ENCODE measurements at places on chromosomes 1 and 21. TPM values are rescaled to one million over a fixed set of nuclear protein-coding genes. Genes with fewer than 3 reads are reported as not detected.

DNA sequence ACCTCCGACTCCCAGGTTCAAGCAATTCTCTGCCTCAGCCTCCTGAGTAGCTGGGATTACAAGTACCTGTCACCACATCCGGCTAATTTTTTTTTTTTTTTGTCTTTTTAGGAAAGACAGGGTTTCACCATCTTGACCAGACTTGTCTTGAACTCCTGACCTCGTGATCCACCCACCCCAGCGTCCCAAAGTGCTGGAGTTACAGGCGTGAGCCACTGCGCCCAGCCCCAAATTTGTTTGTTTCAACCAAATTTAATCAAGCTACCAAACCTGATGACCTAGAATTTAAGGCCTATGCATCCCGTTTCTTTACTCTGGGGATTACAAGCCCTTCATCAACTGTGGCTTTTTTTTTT is 58.3 kb upstream of the TBX15 start:
- no peak overlapping the region for H3K4me3 ChIP-seq
- no peaks in the 10 kb centered on the region for H3K4me1 ChIP-seq
- no peaks in the 10 kb centered on the region for H3K27me3 ChIP-seq
- H3K36me3 ChIP-seq, result peaks cover 3% of the 10 kb centered on the region

- no peaks in the 10 kb centered on the region for H3K36me3 ChIP-seq
- H3K4me3 ChIP-seq, result peak within 1 kb of the TSS; percentile 60
- no peaks in the 10 kb centered on the region for H3K27me3 ChIP-seq
- peak within 1 kb of the TSS; percentile 46 for H3K27ac ChIP-seq
- no peaks in the 10 kb centered on the region for H3K4me1 ChIP-seq
These were observed at the start of gene HMCN1 for GRCh38 chr1:185733818-185734735. HMCN1 (plus strand) TSS chr1:185734391; CDS start chr1:185734780, 389 bp downstream.

GRCh38 chr1:22976461-22977243 is 4.0 kb upstream of the LACTBL1 start:
- H3K36me3 ChIP-seq, result no peaks in the 10 kb centered on the region
- no peak overlapping the region for H3K4me3 ChIP-seq
- H3K4me1 ChIP-seq, result no peaks in the 10 kb centered on the region
- no peaks in the 10 kb centered on the region for H3K27me3 ChIP-seq
- DNase-seq, result peak; percentile 79

DNA sequence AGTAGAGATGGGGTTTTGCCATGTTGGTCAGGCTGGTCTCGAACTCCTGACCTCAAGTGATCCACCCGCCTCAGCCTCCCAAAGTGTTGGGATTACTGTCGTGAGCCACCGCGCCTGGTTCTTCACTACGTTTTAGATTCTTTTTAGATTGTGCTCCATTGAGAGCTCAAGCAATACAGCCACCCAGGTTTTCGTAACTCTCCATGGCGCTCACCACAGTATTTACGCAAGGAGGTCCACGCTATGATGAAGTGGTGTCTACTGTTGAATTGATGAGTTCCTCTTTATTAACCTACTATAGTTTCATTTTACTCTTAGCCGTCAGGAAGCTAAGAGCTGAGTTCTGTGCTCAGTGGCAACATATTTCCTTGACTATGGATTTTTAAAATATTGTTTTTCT is 1.8 kb upstream of the KIF1B start:
- H3K36me3 ChIP-seq, result no peaks in the 10 kb centered on the region
- H3K4me3 ChIP-seq, result no peak overlapping the region
- H3K27ac ChIP-seq, result no peak overlapping the region
- peaks cover 22% of the 10 kb centered on the region for H3K4me1 ChIP-seq

GRCh38 chr1:153933430-153933829 is 10.7 kb upstream of the GATAD2B start:
- H3K27ac ChIP-seq, result no peak overlapping the region
- H3K4me3 ChIP-seq, result no peak overlapping the region
- DNase-seq, result no peak
- H3K36me3 ChIP-seq, result no peaks in the 10 kb centered on the region
- H3K27me3 ChIP-seq, result no peaks in the 10 kb centered on the region

DNA sequence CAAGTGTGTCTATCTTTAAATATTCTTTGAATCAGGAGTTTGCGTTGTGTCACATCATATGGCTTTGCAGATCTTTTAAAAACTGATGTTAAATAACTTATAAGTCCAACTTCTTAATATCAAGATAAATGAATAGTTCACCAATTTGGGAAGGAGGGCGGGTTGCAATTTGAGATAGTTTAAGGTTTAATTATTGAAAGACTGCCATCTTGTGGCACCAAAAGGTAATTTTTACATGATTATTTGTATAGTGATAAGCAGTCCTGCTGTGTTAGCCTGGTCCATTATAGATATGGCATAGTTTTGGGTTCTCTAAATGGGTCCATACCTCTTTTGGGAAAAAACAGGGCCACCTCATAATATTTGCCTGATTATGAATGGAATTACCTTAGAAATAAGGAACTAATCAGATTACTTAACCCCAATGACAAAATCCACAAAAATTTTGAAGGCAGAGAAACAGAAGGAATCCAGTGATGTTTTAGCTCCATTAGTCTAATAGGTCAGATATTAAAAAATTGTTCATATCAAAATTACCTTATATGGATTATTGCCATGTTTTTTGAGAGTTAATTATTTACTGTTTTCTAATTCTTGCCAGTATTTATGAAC is 64.3 kb downstream of the PRKAA2 start:
- no peak for DNase-seq
- H3K27ac ChIP-seq, result no peak overlapping the region
- no peaks in the 10 kb centered on the region for H3K36me3 ChIP-seq
- no peak overlapping the region for H3K4me3 ChIP-seq
- H3K27me3 ChIP-seq, result no peaks in the 10 kb centered on the region

DNA sequence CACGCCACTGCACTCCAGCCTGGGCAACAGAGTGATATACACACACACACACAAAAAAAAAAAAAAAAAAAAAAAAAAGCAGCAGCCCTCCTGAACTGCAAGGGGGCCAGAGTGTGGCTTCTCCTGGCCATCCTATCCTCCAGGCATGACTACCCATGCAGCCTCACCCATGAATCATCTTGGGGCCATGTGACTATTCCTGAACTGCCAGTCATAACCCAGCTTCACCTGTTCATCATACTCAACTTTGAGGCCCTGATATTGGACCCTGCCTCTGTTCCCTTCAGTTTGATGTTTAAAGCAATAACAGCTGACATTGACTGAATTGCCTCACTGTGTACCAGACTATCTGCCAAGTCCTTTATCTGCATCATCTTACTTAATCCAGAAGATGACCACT is 2.8 kb upstream of the HPCAL4 start:
- H3K27ac ChIP-seq, result no peak overlapping the region
- no peak overlapping the region for H3K4me3 ChIP-seq
- H3K4me1 ChIP-seq, result peaks cover 16% of the 10 kb centered on the region
- no peaks in the 10 kb centered on the region for H3K36me3 ChIP-seq
- no peaks in the 10 kb centered on the region for H3K27me3 ChIP-seq

GRCh38 chr1:154759196-154759595 is 110.9 kb downstream of the KCNN3 start:
- H3K4me1 ChIP-seq, result peaks cover 2% of the 10 kb centered on the region
- DNase-seq, result no peak
- no peaks in the 10 kb centered on the region for H3K36me3 ChIP-seq
- H3K27me3 ChIP-seq, result no peaks in the 10 kb centered on the region

DNA sequence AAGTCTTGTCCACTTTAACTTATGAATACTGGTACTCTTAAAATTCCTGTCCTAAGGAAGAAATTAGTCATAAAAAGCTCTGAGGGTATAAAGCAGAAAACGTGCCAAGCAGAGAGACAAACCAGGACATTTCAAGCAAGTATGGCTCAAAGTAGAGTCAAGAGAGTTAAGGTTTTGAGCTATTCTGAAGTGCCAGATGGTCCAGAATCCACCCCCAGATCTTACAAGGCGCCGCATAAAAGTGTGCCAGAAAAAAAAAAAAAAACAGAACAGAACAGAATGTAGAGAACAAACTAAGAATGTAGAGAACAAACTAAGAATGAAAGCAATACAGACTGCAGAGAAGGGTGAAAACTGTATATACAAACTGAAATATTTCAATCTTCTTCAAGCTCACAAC is 12.5 kb downstream of the EPS15 start:
- H3K27ac ChIP-seq, result no peak overlapping the region
- H3K4me3 ChIP-seq, result no peak overlapping the region
- peaks cover 13% of the 10 kb centered on the region for H3K4me1 ChIP-seq
- no peaks in the 10 kb centered on the region for H3K27me3 ChIP-seq
- no peaks in the 10 kb centered on the region for H3K36me3 ChIP-seq

- DNase-seq, result no peak
- H3K4me3 ChIP-seq, result no peak overlapping the region
- no peaks in the 10 kb centered on the region for H3K4me1 ChIP-seq
- no peaks in the 10 kb centered on the region for H3K27me3 ChIP-seq
These were observed 44.9 kb downstream of the RAB3GAP2 start for GRCh38 chr1:220227393-220227792.

DNA sequence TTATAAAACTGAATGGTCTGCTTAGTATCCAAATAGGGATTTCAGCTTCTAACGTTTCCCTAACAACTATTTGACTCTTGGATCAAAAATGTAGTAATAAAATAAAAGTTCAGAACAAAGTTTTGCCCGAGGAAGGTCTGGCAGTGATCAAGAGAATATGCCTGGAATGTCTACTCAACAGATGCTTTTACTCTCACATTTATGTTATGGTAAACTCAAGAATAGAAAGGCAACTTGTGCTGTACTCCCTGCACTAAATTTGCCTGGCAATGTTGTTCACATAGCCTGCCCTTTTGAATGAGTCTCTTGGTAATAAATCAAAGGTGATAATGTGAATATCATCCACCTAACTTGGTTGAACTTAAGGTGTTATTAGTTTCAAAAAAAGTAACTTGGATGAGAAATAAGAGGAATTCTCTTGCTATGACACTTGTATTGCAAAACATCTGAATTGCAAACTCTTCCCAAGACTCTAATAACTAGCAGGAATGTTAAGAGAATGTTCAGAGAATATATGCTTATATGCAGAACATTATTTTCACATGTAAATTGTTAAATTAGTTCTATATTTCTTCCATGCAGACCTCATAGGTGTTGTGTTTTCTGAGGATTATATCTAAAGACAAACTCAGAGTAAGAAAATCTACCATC is 215.8 kb downstream of the COL24A1 start:
- H3K27ac ChIP-seq, result no peak overlapping the region
- no peaks in the 10 kb centered on the region for H3K27me3 ChIP-seq
- no peak overlapping the region for H3K4me3 ChIP-seq
- H3K36me3 ChIP-seq, result no peaks in the 10 kb centered on the region

Gene PRCC
- total RNA-seq, result 62.0 TPM

Gene VAMP4
- total RNA-seq, result 23.7 TPM

Gene KCNJ6
- 0.24 TPM for total RNA-seq

Gene PHLDA3
- total RNA-seq, result 22.7 TPM
